ENCODE measurements at places on chromosomes 1 and 21.

- no peak for DNase-seq
These were observed 416.6 kb upstream of the RUNX1 start for GRCh38 chr21:35465741-35466140.

GRCh38 chr1:173297798-173298391, 90.8 kb upstream of the TNFSF4 start:
- no peak for DNase-seq

DNA sequence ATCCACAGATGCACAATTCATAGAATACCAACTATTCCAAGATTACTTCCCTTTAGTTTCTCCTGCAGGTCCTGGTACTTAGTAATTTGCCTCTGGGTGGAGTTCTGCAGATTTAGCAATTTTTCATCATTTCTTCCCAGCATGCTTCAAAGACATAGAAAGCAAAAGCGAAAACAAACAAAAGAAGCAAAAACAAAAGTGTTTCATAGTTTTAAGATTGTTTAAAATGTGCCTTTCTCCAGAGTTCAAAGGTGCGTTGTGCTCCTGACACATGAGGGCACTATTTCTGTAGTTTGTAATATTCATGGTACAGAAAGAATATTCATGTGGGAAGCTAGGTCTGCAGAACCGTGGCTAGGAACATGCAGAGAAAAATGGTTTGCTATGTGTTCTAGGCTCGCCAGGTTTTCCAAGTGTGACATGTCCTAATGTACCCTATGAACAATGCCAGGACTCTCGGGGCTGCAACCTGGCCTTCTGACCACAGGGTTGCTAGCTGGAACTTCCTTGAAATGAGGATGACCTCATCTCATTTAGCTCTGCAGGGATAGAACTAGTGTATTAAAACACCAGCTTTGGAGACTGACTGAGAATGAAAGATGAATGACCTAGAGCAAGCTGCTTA, 30.0 kb upstream of the RCSD1 start:
- no peak for DNase-seq

- no peak for DNase-seq
These were observed 36.7 kb upstream of the PLXNA2 start for GRCh38 chr1:208280681-208281450.

GRCh38 chr1:113686891-113687618, 72.2 kb downstream of the PHTF1 start:
- no peak for DNase-seq

- no peak for DNase-seq
These were observed 148.7 kb upstream of the PRMT6 start for GRCh38 chr1:106907795-106908194.

DNA sequence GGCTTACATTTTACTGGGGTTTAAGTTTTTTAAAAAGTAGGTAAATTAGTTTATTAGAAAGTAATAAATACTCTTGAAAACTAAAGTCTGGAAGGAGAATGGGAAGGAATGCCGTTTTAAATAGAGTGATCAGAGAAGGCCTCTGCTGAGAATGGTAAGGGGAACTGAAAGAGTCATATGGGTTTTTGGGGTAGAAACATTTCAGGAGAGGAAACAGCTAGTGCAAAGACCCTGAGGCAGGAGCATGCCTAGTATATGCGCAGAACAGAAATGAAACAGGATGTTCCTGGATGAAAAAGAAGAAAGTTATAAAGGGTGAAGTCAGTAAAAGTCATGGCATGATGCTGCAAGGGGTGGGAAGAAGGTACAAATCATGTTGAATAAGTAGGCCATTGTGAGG, 38.9 kb downstream of the ZC3H11B start:
- no peak for DNase-seq

GRCh38 chr1:56934430-56935060, 31.3 kb downstream of the C8B start:
- DNase-seq = no peak

- no peak for DNase-seq
These were observed 14.2 kb upstream of the HEATR1 start for GRCh38 chr1:236618507-236618906.

DNA sequence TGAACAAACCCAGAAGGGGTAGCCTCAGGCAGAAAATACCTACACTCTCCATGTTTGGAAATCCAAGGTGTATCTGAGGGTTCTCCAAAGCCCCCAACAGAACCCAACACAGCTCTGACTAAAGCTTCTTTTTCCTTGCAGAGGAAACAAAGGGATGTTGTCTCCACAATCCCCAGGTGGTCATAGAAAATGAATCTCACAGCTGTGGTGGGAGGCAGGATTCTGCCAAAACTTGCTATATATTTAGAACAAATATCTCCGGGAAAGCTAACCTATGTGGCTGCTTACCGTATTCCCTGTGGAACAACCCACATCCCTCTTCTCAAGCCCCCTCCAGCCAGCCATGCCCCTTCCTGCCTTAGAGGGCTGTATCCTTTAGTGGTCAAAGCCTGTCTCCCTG, 406.1 kb downstream of the PRDM2 start:
- no peak for DNase-seq

- DNase-seq = no peak
These were observed 263.7 kb downstream of the OMA1 start for GRCh38 chr1:58282623-58283387.

DNA sequence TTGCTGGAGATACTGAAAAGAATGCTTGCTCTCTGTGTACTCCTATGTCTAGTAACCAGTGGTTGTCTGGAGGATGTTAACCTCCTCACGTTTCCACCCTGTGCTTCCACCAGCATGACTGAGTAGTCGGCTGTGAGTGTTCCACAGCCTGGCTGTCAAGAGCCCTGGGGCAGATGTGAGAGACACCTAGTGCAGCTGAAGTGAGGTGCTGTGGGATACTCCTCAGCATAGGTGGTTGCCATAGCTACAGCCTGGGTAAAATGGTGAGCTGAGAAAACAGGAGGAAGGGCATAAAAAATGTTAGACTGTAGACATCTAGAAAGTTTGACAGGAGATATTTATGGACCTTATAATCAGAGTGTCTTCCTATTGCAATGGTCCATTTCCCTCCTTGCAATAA, 15.8 kb downstream of the IVL start:
- no peak for DNase-seq

GRCh38 chr1:71743862-71744261, 538.5 kb downstream of the NEGR1 start:
- DNase-seq = no peak

DNA sequence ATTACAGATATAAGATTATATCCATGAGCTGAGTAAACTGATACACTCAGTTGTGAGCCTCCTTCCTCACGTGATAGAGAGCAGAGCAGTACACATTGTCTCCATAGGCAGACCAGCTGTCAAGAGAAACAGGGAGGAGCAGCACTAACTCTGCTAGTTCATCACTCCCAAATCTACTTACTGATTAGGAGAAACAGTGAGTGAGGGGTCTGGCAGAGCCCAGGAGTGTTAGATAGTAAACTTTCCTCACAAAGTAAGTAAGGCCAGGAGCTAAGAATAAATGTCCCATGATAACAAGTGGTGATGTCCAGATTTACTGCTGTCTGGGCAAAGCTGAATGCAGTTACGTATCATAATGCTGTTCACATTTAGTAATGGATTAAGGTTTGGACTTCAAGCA, 168.6 kb upstream of the KCNK2 start:
- no peak for DNase-seq

DNA sequence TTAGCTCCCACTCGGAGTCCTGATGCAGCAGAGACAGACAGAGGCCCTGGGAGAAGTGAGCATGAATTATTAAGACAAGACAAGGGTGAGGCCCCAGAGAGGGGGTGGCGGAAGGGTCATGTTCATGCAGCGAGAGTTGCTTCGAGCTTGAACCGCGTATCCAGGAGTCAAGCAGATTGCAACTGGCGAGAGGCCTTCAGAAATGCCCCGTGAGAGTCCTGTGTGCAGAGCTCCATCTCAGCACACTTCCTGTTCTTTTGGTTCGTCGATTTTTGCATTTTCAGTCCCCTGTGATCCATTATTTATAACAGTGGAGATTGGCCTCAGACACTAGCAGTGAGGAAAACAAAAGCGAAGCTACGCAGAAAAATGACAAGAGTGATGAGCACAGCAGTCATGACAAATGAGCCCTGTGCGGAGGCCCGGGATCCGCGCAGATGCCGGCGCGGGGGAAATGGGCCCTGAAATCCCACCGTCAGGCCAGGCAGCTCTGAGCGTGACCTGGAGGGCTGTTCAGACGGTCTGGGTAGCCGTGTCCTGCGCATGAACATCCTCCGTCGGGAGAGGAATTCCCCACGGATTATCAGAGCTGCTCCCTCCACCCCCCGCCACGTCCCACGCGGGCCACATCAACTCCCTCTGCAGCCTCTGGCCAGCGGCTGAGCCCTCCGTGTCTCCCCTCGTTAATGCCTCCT, 15.0 kb downstream of the PDE9A start:
- DNase-seq = no peak

- DNase-seq = no peak
These were observed 618.5 kb downstream of the PTPRU start for GRCh38 chr1:29854700-29855276.

GRCh38 chr1:107594536-107594935, 370.4 kb downstream of the VAV3 start:
- no peak for DNase-seq

- DNase-seq = no peak
These were observed 78.2 kb upstream of the COA6 start for GRCh38 chr1:234295068-234295467.

GRCh38 chr1:19840228-19840627, 25.1 kb upstream of the RNF186 start:
- no peak for DNase-seq

DNA sequence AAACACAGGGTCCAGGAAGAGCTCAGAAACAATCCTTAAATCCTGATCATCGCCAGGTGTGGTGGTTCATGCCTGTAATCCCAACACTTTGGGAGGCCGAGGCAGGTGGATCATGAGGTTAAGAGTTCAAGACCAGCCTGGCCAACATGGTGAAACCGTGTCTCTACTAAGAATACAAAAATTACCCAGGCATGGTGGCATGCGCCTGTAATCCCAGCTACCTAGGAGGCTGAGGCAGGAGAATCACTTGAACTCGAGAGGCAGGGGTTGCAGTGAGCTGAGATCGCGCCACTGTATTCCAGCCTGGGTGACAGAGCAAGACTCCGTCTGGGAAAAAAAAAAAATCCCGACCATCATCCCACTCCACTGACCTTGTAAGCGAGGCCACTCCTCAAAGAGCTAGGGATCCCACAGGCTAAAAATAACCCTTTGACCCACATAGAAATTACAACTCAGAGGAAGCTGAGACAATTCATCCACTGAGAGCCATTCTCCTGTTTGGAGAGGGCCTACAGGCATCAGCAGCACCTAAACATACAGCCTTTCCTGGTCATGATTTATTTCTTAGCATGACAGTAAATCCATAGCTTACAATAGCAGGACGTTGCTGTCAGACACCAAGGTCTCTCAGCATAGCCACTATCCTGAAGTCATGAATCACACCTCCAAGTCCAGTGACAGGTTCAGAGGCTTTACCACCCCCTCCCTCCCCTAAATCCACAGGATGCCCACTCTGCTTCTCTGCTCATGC, 66.7 kb downstream of the TGFBR3 start:
- no peak for DNase-seq

GRCh38 chr21:14686466-14687267, 140.6 kb upstream of the SAMSN1 start:
- no peak for DNase-seq

- no peak for DNase-seq
These were observed 14.3 kb downstream of the KPNA6 start for GRCh38 chr1:32122151-32122550.

GRCh38 chr1:76989976-76990375, 122.7 kb downstream of the ST6GALNAC5 start:
- no peak for DNase-seq

GRCh38 chr1:12772520-12772919, 1.0 kb upstream of the PRAMEF12 start:
- no peak for DNase-seq

Measured in stimulated activated CD4-positive, alpha-beta T cell treated with anti-CD3 and anti-CD28 coated beads, Interleukin-1b, Interleukin-23, amount 100 ng/mL, for 1 hour (primary cell).